T-helper 2 cell (primary cell): ENCODE measurements at places on chromosomes 2 and 18.

DNA sequence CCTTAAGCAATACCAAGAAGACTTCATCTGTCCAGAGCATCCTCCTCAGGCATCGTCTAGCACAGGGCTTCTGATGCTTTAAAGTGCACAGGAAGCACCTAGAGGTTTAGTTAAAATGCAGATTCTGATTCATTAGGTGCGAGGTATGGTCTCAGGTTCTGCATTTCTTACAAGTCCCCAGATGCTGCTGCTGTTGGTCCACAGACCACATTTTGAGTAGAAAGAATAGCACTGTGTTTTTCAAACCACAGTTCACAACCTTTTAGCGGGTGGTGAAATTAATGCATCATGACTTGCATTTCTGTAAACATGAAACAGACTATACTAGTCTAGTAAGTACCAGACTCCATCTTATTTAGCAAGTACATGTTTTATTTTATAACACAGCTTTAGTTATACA is 134.6 kb downstream of the TMEFF2 start:
- DNase-seq = no peak

DNA sequence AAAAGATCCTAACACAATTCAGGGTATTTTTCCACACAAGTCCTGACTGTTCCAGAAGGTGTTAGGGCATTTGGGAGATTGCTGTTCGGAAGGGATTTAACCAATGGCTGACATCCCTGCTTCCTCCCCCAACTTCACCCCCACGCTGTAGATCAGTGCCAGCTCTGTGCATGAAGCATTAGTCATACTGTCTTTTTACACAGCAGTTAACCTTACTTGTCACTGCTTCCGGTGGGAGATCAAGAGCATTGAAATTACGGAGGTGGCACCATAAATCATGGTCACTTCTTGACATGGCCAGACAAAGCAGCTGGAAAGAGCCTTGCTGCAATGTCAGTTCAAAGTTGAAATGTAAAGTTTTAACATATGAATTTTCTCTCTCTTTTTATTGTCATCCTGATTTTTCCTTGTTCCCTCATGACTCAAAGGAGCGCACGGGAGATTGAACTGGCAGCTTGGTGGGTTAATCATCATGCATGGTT is 70.2 kb downstream of the HRH4 start:
- no peak for DNase-seq

- DNase-seq = no peak
Observed at GRCh38 chr2:205060269-205060668, 515.0 kb downstream of the PARD3B start.

DNA sequence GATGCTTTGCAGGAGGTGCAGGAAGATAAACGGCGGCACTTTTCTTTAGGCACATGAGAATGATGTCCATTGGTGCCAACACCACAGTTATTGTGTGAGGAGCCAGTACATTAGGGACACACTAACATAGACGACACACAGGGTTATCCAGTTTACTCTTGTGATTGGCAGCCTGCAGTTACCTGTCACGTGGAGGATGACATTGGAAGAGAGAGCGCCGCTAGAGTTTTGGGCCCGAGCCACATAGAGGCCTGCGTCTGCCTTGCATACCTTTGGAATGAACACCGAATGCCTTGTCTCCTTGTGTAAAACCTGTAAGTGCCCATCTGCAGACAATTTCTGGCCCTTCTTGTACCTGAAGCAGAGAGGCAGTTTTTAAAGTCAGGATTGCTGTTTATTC is 26.9 kb upstream of the TTN start:
- DNase-seq = no peak

- no peak for DNase-seq
Observed at GRCh38 chr18:79545736-79546171, 133.8 kb upstream of the CTDP1 start.

GRCh38 chr2:65075176-65075575 is 19.0 kb downstream of the CEP68 start:
- DNase-seq = no peak

GRCh38 chr18:24986666-24987302 is 365.2 kb downstream of the ZNF521 start:
- DNase-seq = no peak

DNA sequence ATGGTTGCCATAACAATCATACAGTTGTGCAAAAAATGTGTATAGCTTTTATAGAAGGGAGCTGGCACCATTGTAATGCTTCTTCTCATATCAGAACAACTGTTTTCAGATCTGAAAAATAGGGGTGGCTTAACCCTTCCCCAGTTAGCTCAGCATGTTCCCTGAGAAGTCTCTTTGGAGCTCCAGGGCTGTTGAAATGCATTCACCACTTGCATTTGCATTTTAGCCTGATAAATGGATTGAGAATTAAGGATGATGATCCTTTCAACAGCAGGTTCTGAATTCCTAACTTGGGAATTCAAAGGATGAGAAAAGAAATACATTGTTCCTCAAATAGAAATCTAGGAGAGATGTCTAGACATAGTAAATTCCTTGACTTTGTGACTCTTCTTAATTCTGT is 181.7 kb upstream of the ALPP start:
- no peak for DNase-seq

DNA sequence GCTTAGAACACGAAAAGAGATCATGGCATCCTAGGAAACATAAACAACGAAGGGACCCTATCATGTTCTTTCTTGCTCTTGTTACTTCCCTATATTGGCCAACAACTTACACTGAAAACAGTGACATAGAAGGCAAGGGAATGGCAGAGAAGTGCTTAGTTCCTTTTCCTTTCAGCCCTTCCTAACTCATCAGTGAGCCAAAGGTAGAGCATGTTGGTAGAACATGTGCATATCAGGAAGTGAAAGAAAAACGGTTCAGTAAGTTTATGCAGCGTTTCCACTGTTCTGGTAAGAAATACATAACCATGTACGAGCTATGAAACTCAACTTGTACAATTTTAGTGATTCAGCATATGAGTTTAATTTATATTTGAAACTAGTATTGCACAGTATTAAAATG is 21.7 kb downstream of the AKAIN1 start:
- DNase-seq = no peak

DNA sequence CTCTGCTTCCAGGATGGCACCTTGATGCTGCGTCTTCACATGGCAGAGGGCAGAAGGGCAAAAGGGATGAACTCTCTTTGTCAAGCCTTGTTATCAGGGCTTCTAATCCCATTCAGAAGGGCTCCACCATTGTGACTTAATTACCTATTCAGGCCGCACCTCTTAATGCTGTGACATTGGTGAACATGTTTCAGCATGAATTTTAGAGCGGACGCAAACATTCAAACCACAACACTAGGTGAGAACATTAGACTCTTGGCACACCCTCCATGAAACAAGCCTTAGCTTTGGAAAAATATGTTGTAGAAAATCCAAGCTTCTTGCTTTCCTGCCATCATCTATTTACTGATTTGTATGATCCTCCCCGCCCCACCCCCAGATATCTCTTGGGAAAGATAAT is 17.9 kb downstream of the DAW1 start:
- no peak for DNase-seq

DNA sequence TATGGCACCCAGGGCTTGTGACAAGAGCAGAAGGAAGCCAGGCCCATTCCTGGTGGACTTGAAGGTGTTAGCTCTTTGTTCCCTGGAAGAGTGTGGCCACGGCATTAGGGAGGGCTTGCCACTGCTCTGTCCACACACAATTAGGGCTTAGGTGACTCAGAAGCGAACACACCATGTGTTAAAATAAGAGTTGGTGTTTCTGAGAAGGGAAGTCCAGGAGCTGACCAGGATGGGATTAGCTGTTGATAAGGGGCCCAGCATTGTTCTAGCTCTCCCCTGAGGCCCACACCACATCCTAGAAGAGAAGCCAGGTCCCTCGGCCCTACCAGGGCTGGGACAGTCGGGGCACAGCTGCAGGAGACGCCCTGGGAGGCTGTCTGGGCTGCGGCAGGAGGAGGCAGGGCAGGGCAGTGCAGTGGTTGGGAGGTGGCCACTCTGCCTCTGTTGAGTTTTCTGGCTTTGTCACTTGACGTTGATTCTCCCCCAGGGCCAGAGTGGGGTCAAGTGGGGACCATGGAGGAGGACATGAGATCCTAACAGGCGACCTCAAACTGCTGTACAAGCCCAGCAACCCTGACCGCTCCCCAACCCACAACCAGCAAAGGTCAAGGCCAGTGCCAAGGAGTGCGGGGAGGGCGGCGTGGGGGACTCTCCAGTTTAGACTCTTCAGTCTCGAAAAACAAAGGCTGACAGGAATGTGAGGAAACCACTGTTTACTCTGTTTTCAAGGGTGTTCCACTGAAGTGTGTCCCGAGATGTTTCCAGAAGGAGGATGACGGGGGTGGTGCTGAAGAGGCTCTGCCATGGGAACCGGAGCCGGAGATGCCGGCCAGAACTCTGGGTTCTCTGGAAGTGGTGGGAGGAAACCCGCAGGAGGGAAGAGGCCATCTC is 16.8 kb downstream of the GNLY start:
- no peak for DNase-seq

DNA sequence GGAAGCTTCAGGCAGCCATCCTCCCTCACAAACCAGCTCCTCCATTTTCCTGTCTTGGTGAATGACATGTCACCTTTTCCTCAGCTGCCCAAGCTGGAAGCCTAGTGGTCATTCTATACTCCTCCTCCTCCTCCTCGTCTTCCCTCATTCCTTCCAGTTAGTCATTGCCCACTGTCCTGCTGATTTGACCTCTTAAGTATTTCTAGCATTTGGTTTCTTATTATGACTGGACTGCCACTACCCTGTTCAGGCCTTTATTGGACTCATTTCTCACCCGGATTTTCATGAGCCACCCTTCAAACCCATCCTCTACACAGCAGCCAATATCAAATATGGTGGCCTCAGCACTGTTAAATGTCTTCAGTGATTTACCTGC is 21.9 kb upstream of the MGAT5 start:
- no peak for DNase-seq

GRCh38 chr2:198913394-198914152 is 544.2 kb downstream of the SATB2 start:
- DNase-seq = no peak

DNA sequence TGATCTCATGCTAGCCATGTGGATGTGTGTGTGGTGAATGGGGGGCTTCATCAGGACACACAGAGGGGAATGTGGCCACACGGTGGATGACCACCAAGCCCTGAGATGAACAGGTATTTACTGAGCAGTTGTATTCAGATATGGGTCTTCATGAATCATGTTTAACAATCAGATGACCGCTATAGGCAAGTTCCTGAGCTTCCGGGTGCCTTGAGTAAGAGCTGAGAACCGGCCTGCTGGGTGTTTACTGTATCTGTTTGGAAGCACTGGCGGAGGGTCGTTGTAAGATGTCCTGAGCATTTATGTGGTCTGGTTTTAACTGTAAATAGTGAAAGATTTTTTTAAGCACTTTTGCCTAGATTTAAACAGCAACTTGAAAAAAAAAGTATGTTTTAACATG is 43.9 kb downstream of the BOLA3 start:
- DNase-seq = no peak

DNA sequence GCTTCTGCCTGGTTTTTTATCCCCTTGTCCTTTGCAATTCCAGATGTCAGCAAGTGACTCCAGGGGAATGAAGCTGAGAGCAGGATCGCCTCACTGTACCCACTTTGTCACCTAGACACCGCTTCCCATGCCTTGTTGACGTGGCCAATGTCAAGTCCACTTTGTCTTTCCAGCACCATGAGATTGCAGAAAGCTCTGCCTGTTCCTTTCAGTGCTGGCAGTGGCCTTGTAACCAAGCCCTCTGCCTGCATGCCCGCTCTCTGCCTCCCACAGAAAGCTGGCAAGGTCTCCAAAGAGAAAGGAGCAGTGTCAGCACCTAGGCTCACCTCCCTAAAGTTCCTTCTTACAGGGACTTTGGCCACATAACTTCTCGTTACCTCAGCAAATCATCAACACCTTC is 282.2 kb upstream of the ST6GAL2 start:
- no peak for DNase-seq

- DNase-seq = no peak
Observed at GRCh38 chr2:235707411-235708096, 213.7 kb downstream of the AGAP1 start.

DNA sequence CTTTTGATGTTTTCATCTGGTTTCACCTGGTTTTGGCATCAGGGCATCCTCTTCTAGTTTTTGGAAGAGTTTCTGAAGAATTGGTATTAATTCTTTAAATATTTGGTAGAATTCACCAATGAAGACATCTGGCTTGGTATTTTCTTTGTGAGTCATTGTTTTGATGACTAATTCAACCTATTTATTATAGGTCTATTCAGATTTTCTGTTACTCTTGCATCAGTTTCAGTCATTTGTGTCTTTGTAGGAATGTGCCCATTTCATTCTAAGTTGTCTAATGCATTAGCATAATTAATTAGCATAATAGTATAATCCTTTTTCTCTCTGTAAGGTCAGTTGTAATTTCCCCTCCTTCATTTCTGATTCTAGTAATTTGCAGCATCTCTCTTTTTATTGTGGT is 8.0 kb downstream of the GNLY start:
- DNase-seq = no peak
